ENCODE measurements at places on chromosomes 12 and 14. TPM values are rescaled to one million over a fixed set of nuclear protein-coding genes. Genes with fewer than 3 reads are reported as not detected.

Gene PIK3C2G
- total RNA-seq, result not detected

Gene PPP1CC
- 143 TPM for total RNA-seq

Gene LGMN
- total RNA-seq, result 108 TPM

- DNase-seq, result no peak
These were observed 57.4 kb upstream of the FOXN3 start for GRCh38 chr14:89474464-89474863.

DNA sequence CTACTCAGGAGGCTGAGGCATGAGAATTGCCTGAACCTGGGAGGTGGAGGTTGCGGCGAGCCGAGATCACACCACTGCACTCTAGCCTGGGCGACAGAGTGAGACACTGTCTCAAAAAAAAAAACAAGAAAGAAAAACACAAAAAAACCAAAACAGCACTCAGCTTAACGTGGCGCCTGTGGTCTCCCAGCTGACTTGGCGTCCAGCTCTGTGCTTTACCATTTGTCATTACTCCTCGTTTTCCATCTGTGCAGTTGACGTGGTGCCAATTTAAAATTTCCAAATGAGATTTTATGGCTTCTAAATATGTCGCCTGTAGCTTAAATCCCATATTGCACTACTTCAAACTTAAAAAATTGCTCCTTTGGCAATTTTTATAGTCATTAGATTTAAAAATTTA, 2.0 kb downstream of the MGP start:
- DNase-seq, result peak; percentile 23

Gene SIX6
- not detected for total RNA-seq

Gene SLC6A15
- not detected for total RNA-seq

DNA sequence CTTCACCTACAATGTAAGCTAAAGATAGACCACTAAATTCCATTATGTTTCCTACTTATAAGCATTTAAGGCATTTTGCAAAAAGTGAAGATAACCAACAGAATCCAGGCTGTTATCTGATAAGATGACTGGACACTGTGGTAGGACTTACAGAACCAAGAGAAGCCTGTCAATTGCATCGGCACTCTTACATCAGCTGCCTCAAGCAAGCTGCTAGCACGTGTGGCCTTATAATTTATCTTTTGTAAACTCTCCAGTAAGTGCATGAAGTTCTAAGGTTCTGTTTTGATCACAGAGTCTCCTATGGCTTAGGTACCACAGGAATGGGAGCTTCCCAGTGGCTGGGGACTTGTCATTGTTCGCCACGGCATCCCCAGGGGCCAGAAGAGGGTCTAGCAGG, 88.7 kb downstream of the TRAFD1 start:
- no peak for DNase-seq

Gene ANKS1B
- 1.9 TPM for total RNA-seq
